ENCODE measurements at places on chromosomes 5 and 9. TPM values are rescaled to one million over a fixed set of nuclear protein-coding genes. Genes with fewer than 3 reads are reported as not detected.

DNA sequence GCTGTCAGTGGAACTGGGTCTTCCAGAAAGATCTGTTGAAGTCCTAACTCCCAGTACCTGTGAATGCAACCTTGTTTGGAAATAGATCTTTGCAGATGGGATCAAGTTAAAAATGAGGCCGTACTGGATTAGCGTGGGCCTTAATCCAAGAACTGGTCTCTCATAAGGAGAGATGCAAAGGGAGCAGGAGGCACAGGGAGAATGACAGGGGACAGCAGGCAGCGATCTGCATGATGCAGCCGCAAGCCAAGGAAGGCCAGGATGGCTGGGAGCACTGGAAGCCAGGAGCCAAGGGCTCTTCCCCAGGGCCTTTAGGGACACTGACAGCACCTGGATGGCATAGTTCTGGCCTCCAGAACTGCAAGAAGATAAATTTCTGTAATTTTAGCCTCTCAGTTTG is 114.4 kb downstream of the ICE1 start:
- no peaks in the 10 kb centered on the region for H3K36me3 ChIP-seq
- no peak overlapping the region for H3K4me3 ChIP-seq
- H3K27ac ChIP-seq = no peak overlapping the region

DNA sequence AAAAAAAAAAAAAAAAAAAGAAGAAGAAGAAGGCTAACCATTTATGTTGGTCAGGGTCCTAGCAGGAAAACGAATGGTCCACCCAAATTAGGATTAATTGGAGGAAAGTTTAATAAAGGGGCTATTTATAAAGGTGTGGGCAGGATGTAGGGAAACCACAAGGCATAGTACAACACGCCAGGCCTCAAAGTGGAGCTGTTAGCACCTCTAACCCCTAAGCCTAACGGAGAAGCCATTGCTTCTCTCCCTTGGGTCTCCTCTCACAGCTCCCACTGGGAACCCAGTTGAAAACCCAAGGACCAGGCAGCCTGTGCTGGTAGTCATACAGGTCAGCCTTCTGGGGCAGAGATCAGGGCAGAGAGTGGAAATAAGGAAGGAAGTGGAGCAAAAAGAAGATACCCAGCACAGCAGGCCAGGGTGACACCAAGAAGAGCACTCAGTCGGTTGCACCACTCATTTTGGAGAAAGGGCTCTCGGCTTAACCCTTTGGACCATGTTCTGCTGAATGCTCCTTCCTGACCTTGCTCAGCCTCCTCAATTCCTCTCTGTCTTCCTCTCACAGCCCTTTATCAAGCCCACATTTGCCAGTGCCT is 8.8 kb upstream of the GLIPR2 start:
- no peaks in the 10 kb centered on the region for H3K36me3 ChIP-seq
- H3K27ac ChIP-seq = no peak overlapping the region
- no peaks in the 10 kb centered on the region for H3K4me1 ChIP-seq
- H3K27me3 ChIP-seq = no peaks in the 10 kb centered on the region
- no peak for DNase-seq
- H3K4me3 ChIP-seq = no peak overlapping the region

DNA sequence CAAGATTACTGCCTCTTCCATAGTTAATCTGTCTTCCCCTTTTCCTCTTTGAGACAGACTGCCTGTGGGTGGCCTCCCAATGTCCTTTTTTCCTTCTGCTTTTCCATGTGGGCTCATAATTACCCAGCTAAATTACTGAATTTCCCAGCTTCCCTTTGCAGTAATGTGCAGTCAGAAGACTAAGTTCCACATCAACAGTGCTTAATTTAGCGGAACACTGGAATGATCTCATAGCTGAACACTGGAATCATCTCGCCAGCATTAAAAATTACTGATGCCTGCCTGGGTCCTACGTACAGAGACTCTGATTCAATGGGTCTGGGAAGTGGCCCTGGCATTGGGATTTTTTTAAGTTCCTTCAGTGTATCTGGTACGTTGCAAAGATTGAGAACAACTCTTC is 84.3 kb downstream of the DNAH5 start:
- no peaks in the 10 kb centered on the region for H3K36me3 ChIP-seq
- no peaks in the 10 kb centered on the region for H3K4me1 ChIP-seq
- H3K4me3 ChIP-seq = no peak overlapping the region
- H3K27ac ChIP-seq = no peak overlapping the region
- DNase-seq = no peak

- H3K4me3 ChIP-seq = no peak overlapping the region
- H3K27ac ChIP-seq = no peak overlapping the region
- no peak for DNase-seq
- no peaks in the 10 kb centered on the region for H3K4me1 ChIP-seq
- no peaks in the 10 kb centered on the region for H3K27me3 ChIP-seq
Measured at GRCh38 chr5:78291687-78292086, 2.8 kb downstream of the AP3B1 start.

DNA sequence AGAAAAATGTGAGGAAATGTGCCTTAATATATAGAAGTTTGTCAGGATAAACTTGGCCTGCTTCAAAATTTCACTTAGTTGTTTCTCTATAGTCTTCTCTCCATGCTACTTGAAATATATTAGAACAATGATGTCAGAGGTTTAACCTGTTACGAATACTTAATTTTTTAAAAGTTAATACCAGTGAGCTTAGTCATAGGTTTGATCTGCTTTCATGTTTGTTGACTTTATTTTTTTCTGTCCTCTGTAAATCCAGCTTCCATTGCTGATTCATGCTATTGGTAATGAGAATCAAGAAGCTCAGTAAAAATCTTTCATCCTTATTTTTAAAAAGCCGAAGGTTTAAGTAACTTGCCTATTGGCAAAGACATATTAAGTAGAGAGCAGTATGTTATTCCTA is 27.9 kb downstream of the BDP1 start:
- H3K27me3 ChIP-seq = no peaks in the 10 kb centered on the region
- H3K27ac ChIP-seq = no peak overlapping the region
- no peaks in the 10 kb centered on the region for H3K4me1 ChIP-seq
- peaks cover 3% of the 10 kb centered on the region for H3K36me3 ChIP-seq

GRCh38 chr9:5430912-5431311 is 6.8 kb downstream of the PLGRKT start:
- no peak overlapping the region for H3K27ac ChIP-seq
- H3K36me3 ChIP-seq = no peaks in the 10 kb centered on the region
- no peak for DNase-seq
- no peak overlapping the region for H3K4me3 ChIP-seq

GRCh38 chr9:37034938-37035647 is 1.0 kb upstream of the PAX5 start:
- H3K27me3 ChIP-seq = peaks cover 31% of the 10 kb centered on the region
- H3K36me3 ChIP-seq = no peaks in the 10 kb centered on the region
- no peak for DNase-seq

DNA sequence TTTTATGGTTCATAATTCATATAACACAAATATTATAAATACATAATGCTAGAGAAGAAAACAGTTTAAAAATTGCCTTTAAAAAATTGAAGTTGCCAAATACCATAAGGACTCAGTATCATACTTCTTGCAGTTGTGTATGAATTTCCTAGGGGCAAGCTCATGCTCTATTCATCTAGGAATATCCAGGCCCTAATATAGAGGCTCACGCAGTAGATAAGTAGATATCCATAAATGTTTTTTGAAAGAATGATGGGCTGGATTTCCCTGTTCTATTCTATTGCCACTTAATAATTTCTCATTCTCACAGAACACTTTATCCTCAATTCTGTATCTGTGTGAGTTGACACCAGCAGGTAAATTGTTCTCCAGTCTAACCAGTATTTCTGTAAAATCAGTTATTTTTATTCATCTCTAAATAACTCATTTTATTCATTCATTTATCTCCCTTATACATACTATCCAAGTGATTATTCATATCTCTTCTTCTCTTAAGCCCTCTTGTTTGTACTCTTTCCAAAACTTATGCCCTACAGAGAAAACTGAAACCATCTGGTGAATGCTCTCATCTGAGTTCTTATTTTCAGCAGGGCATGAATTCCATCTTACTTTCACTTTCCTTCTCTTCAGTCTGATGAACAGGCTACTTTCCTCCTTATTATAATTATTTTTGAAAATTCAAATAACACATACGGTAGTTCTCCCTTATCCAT is 97.1 kb downstream of the SLC44A1 start:
- peaks cover 10% of the 10 kb centered on the region for H3K36me3 ChIP-seq
- H3K27ac ChIP-seq = no peak overlapping the region
- peaks cover 1% of the 10 kb centered on the region for H3K4me1 ChIP-seq

DNA sequence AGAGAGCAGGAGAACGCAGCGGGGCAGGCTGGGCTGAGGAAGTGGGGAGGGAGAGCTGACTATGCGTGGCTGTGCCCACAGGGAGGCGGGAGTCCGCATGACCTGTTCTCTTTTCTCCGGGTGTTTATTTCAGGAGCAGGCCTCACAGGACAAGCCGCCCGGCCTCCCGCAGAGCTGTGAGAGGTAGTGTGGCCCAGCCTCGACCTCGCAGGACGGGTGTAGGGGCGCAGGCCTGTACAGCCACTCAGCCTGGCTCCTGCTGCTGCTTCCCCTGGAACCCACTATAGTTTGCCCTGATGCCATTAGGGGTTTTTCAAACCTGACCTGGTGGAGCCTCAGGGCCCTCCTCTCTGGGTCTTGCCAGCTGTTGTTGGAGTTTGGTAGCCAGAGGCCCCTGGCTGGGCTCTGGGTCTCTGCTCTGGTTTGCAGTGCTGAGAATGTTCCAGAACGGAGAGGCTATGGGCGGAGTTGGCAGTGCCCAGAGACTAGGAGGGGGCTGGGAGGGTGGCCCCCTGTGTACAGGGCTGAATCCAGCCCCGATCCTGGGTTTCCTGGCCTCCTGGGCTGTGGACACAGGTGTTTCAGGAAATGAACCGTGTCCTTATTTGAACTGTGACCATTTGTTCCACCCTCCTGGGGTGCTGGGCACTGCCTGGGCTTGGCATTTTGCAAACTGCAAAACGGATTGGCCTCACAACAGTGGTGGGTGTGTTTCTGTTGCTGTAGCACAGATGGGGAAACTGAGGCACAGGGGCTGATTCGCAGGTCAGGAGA is 78.8 kb downstream of the WNK2 start:
- no peaks in the 10 kb centered on the region for H3K36me3 ChIP-seq
- H3K27me3 ChIP-seq = no peaks in the 10 kb centered on the region
- DNase-seq = no peak
- no peak overlapping the region for H3K4me3 ChIP-seq
- H3K4me1 ChIP-seq = no peaks in the 10 kb centered on the region
- H3K27ac ChIP-seq = no peak overlapping the region

- H3K4me3 ChIP-seq = no peak overlapping the region
- H3K27ac ChIP-seq = no peak overlapping the region
- DNase-seq = no peak
- H3K36me3 ChIP-seq = no peaks in the 10 kb centered on the region
Measured at GRCh38 chr5:1923766-1924165, 41.0 kb upstream of the IRX4 start.

DNA sequence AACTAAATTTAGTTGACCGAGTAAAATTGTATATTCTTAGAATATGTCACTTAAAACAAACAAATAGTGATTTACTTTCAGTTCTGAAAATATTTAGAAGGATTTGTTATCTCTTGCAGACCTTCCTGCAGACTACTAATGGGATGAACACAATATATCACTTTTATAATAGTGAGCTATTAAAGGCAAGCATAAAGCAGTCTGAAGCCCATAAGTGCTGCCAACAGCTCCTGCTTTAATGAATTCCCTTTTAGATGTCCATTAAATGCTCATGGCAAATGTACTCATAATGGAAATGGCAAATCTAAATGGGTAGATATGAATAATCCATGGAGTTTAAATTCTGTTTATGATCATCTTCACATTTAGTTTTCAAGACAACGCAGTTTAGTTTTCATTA is 170.2 kb downstream of the RANBP17 start:
- H3K4me1 ChIP-seq = no peaks in the 10 kb centered on the region
- no peaks in the 10 kb centered on the region for H3K36me3 ChIP-seq
- no peak overlapping the region for H3K27ac ChIP-seq
- no peak for DNase-seq
- H3K27me3 ChIP-seq = no peaks in the 10 kb centered on the region

- no peak overlapping the region for H3K27ac ChIP-seq
- H3K4me1 ChIP-seq = no peaks in the 10 kb centered on the region
- H3K27me3 ChIP-seq = no peaks in the 10 kb centered on the region
- no peak overlapping the region for H3K4me3 ChIP-seq
Measured at GRCh38 chr5:181059297-181060230, 19.5 kb downstream of the BTNL9 start.

- no peak overlapping the region for H3K4me3 ChIP-seq
- H3K4me1 ChIP-seq = no peaks in the 10 kb centered on the region
- H3K27me3 ChIP-seq = no peaks in the 10 kb centered on the region
- no peak overlapping the region for H3K27ac ChIP-seq
- H3K36me3 ChIP-seq = no peaks in the 10 kb centered on the region
- DNase-seq = no peak
Measured at GRCh38 chr9:121827251-121827967, 176.0 kb downstream of the DAB2IP start.

DNA sequence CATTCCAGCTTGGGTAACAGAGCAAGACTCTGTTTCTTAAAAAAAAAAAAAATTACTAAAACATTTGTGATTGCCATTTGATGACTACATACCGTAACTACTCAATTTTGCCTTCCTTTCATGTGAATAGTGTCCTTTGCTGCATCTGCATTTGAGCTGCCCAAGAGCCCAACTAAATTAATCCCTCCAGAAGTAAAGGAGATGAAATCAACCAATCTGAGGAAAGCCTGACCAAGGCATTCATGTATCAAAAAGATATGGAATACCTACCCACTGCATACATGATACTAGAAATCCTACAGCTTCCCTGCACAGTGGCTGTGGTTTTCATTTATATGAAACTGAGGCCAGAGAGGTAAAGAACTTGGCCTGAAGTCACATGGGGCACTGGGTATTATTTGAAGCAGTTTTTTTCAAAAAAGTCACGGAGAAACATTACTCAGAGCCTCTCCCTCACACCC is 177.5 kb downstream of the AOPEP start:
- no peak overlapping the region for H3K27ac ChIP-seq
- DNase-seq = no peak

DNA sequence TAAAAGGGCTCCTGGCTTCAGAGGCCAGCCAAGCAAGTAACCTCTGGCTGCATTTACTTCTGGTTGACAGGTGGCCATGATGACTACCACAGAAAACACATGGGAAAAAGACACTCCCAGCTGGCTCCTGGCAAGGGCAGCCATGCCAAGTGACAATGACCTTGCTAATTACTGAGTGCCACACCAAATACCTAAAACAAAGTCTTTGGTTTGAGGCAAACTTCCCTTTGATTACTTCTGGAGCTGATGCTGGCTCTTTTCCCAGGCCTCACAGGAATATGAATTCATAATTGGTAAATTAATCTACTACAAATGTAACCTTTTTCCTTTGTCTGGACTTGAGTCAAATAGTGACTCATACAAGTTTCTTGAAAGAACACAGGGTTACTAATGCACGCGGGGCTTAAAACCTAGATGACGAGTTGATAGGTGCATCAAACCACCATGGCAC is 61.0 kb downstream of the LPAR1 start:
- DNase-seq = no peak
- H3K4me3 ChIP-seq = no peak overlapping the region
- H3K36me3 ChIP-seq = no peaks in the 10 kb centered on the region
- no peaks in the 10 kb centered on the region for H3K4me1 ChIP-seq
- H3K27ac ChIP-seq = no peak overlapping the region

RARS1 gene
- total RNA-seq = 38.1 TPM

NFX1 gene
- total RNA-seq = 24.6 TPM

IFNK gene
- not detected for total RNA-seq

RALGPS1 gene
- total RNA-seq = 1.2 TPM

ZNF658 gene
- 1.1 TPM for total RNA-seq

FAM151B gene
- total RNA-seq = 1.6 TPM

CTXN3 gene
- not detected for total RNA-seq

Measured in right lobe of liver (tissue), 6 donors.